Stimulated activated CD4-positive, alpha-beta T cell treated with anti-CD3 and anti-CD28 coated beads, Interleukin-12 subunit alpha, Interleukin-12 subunit beta, amount 100 ng/mL, for 48 hours (primary cell): ENCODE measurements at places on chromosomes 4 and X.

DNA sequence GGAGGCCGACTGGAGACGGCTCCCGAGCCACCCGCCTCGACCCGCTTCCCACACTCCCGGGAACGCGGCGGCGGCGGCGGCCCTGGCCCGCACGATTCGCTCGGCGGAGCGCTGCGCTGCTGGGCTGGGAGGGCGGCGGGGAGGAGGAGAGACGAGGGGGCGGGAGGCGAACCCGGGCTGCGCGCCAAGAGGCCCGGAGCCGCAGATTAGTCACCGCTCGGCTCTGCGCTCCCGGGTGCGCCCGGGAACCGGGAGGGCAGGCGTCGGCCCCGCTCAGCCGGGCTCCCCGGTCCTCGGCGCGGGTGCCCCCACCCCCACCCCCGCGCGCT lies 11.2 kb upstream of the BCOR start:
- no peak for DNase-seq

- no peak for DNase-seq
Measured at GRCh38 chr4:8289151-8289750, 19.7 kb downstream of the HTRA3 start.

DNA sequence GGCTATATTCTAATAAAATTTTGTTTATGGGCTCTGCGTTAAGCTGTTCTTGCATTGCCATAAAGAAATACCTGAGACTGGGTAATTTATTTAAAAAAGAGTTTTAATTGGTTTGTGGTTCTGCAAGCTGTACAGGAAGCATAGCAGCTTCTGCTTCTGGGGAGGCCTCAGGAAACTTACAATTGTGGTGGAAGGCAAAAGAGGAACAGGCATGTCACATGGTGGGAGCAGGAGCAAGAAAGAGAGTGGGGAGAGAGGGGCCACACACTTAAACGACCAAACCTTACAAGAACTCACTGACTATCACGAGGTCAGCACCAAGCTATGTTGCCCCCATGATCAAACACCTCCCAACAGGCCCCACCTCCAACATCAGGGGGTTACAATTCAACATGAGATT lies 74.0 kb downstream of the FHDC1 start:
- DNase-seq = no peak

DNA sequence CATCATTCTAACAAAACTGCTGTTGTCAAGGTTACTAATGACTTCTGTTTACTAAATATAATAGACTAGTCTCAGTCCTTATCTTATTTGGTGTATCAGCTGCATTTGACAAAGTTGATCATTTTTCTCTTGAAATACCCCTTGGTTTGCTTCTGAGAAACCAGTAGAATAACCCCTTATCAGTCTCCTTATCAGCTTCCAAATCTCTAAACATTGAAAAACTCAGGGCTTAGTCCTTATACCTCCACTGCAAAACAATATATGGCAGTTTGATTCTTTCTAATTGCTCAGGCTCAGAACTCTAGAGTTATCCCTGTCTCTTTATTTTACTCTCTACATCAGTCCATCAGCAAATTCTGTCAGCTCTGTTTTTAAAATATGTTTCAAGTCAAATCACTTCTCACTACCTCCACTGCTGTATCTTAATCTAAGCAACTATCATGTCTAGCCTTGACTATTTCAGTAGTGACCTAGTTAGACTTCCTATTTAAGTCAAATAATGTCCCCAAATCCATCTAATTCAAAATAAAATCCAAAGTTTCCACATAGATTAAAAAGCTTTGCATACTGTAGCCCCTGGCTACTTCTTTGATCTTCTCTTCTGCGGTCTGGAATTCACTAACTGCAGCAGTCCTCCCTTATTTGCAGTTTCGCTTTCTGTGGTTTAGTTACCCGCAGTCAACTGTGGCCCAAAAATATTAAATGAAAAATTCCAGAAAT lies 87.1 kb upstream of the NPNT start:
- no peak for DNase-seq

DNA sequence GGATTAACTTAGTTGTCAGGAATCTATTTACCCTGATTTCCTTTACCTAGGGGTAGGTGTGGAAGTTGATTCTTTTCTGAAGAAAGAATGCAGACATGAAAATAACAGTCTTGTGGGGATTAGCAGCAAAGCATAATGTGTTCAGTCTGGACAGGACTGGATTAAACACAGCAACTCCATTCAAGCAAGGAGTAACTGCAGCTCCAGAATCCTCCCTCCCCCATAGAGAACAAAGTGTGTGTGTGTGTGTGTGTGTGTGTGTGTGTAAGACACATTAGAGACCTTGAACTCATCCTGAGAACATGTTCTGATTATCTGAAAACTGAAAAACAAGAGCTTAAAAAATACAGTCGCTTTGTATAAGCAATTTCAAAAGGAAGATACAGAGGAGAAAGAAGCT lies 9.3 kb downstream of the C4orf54 start:
- DNase-seq = no peak

DNA sequence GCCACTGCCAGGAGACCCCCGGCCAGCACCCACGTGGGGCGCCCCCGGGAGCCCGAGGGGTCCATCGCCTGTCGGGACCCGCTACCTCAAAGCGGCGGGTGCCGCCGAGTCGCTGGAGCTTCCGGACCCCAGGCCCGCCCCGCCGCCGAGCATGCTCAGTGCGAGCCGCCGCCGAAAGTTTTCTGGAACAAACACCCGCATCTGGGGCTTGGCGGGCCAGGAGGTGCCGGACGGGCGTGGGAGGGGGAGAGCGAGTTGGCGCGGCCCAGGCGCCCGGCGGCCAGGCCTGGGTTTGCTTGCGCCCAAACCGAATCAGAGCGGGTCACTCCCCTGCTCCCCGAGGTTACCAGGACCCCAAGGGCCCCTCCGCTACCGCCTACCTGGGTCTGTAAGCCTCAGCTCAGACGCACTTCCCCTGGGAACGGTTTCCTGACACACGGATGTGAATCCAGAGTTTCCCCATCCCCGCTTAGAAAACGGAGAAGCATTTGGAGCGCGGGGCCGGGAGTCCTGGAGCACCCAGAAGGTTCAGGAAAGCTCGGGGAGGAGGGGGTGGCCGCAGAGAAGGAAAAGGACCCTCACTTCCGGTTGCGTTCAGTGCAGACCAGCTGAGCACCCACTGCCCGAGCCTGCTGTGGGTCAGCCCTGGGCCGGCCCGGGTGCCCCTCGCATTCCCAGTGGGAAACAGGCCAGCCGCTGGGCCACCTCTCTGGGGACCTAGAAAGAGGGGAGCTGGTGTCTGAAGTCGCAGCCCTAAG lies at the start of gene EVC2:
Gene EVC2, minus strand, starts transcription at position 111 of the 758 bp plus-strand sequence. Its CDS starts 46 bp downstream, at position 65.
- DNase-seq = peak; percentile 27

- no peak for DNase-seq
Measured at GRCh38 chr4:76980261-76980660, 30.7 kb downstream of the SEPTIN11 start.

GRCh38 chrX:40521868-40522450 lies 58.8 kb upstream of the ATP6AP2 start:
- DNase-seq = no peak

- no peak for DNase-seq
Measured at GRCh38 chrX:13733506-13733905, 914 bp downstream of the TRAPPC2 start.

DNA sequence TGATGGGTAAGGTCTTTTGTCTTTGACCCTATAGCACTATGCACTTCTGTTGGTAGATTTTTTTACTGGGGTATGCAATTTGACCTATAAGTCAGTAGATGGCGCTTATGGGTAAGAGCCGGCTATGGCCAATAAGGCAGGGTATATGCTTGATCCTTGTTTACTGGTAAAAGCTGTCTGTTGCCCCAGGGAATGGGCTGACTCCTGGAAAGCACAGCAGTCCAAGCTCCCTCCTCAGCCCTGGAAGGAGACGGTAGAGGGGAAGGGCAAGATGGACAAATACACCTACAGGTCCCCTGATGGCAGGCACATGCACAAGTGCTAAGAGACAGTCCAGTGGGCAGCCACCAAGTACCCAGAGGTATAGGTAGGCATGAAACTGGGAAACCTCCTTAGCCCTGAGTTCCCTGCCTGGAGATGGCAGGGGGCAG lies 63.7 kb downstream of the ADAMTS3 start:
- DNase-seq = no peak
